Brain microvascular endothelial cell (primary cell): ENCODE measurements at places on chromosomes 2 and 18.

DNA sequence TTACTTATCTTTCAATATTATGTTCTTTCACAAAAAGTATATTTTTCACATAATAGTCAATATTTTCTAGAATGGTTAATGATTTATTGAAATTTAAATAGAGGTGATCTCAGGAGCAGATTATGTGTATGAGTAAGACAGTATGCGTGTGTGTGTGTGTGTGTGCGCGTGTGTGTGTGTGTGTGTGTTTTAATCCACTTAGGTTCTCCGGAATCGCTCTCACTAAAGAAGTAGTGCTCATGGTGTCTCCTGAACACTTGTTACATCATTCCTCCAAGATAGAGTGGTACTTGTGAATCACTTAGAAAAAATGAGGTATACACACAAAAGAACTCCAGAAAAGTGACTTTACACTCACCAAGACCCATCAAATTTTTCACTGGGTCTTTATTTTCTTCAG is 91.0 kb upstream of the KCNH7 start:
- no peak for DNase-seq

DNA sequence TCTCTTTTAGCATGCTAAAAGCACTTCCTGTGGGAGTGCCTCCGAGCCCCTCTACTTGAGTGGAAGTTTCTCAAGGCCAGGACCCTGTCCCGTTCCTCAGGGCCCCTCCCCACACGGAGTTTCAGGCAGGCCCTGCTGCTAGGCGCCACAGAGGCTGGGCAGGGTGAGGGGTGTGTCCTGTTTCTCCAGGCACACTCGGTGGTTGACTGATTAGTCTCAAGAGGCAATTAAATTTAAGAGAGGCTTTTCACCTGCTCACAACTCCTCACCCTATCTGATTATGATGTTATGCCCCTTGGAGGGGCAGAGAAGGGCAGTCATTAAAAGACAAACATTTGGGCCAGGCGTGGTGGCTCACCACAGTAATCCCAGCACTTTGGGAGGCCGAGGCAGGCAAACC is 160.8 kb upstream of the HAAO start:
- no peak for DNase-seq

- DNase-seq = no peak
Observed at GRCh38 chr2:40690525-40690924, 238.6 kb upstream of the SLC8A1 start.

DNA sequence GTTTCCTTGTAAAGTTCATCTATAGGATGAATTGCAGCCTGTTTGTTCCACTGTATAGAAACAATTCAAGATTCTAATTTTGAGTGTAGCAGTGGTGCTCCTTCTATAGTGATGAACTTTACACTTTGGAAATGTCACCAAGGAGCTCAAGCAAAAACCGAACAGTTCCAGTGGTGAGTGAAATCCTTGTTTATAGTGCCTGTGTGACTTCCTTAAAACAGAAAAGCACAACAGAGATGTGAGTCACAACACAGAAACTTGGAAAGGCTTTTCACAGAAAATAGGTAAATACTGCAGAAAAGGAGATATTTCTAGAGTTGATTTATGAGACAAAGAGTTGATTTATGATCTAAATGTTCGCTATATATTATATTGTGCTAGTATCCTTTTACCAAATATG is 482.0 kb downstream of the PTPRM start:
- no peak for DNase-seq

DNA sequence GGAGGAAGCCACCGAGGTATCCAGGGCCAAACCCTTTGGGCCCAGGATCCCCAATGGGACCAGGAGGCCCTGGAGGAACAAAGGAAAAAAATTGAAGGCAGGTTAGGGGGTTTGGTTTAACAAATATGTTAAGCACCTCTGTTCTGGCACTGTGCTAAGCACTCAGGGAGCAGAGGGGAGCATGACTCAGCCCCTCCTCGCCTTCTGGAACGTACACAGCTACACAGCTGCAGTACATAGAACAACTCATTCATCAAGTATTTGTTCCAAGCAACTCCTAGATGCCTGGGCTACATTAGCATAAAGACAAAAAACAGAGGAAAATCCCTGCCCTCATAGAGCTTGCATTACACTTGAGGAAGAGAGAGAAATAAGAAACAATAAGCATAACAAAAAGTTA is 153.6 kb downstream of the COL4A4 start:
- DNase-seq = peak; percentile 29

- DNase-seq = no peak
Observed at GRCh38 chr2:198471291-198471690, 666.9 kb downstream of the PLCL1 start.

DNA sequence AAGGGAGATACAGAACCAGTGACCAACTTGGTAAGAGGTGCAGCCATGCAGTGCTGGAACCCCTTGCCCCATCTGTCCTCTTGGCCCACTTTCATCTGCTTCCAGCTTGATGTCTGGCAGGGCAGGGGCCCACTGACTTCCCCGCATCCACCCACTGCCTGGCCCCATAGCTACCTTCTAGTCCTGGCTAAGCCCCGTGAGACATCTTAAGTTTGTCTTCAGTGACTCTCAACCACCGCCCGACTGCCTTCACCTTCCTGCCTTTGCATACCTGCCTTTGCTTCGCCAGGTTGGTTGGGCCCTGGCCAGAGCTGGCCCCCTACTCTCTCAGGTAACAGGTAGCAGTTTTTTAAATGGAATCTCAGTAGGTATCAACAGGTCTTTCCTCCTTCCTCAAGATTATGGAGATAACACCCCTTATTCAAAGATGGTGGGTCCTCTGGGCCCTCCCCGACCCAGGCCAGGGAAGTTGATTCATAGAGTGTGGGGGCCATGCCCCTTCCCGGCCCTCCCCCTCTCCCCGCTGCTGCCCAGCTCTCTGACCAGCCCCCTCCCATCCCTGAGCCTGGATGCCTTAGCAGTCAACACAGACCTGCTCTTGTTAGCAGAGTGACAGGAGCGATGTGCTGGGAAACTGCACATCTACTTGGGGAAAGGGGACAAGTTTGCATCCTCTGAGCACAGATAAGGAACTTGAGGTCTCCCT is 2.8 kb downstream of the ARID5A start:
- DNase-seq = no peak

DNA sequence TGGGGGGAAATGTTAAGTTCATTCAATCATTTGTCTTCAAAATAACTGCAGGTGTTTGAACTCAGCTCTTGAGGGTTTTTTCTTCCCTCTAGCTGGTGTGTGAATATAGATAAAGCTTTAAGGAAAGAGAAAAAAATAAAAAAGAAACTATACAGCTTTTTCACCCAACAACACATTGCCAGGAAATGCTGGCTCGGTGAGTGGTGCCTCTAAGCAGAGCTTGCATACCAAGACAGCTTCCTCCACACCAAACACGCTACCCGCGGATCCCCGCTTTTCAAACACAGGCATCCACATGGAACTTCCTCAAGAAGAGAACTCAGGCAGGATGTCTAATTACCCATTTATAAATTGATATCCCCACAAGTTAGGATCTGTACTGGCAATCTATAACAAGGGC is 69.8 kb upstream of the TANK start:
- peak; percentile 28 for DNase-seq

GRCh38 chr2:3009005-3009404 is 368.6 kb downstream of the EIPR1 start:
- no peak for DNase-seq

DNA sequence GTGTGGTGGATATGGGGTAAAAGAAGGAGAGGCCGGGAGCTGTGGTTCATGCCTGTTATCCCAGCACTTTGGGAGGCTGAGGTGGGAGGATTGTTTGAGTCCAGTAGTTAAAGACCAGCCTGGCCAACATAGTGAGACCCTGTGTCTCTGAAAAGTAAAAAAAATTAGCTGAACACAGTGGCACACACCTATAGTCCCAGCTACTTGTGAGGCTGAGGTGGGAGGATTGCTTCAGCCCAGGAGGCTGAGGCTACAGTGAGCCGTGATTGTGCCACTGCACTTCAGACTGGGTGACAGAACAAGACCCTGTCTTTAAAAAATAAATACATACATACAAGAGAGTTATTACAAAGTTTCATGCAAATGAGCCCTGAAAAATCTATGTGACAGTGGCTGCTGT is 80.6 kb downstream of the SPTBN1 start:
- no peak for DNase-seq

DNA sequence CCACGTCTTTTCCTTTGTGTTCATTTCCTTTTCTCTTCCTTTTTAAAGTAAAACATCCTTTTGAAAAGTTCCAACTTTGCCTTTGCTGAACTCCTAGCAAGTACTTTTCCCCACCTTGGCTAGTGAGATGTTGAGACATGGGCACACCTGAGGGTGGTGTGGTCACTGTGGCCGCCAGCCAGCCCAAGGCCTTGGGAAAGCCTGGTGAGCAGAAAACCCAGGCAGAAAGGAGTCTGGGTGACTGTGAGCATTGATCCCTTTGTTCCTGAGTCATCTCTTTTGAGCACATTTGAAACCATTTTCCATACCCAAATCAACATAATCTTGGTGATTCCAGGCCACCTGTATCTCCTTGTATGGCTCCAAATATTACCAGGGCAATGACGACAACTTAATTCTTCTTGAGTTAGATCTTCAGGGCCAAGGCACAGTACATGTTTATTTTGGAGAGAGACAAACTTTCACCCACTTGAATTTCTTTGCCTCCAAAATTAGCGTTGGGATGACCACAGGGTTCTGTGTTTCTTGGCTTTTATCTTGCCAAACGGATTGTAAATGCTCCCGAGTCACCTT is 14.5 kb downstream of the EPAS1 start:
- no peak for DNase-seq

DNA sequence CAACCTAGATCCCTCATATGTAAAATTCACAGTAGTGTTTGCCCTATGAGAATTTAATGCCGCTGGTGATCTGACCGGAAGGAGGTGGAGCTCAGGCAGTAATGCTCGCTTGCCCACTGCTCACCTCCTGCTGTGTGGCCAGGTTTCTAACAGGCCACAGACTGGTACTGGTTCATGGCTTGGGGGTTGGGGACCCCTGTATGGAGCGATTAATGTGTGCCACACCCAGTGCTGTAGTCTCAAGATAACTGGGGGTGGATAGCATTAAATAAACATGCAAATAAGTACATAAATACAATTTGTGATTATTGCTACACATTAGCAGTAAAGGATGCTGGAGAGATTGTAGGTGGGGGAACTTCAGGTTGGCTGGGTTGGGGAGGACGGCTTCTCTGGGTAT is 3.2 kb downstream of the GALNT1 start:
- no peak for DNase-seq

GRCh38 chr2:200226451-200227426 is 79.8 kb upstream of the SPATS2L start:
- no peak for DNase-seq

- no peak for DNase-seq
Observed at GRCh38 chr2:220767591-220768255, 804.4 kb downstream of the EPHA4 start.

DNA sequence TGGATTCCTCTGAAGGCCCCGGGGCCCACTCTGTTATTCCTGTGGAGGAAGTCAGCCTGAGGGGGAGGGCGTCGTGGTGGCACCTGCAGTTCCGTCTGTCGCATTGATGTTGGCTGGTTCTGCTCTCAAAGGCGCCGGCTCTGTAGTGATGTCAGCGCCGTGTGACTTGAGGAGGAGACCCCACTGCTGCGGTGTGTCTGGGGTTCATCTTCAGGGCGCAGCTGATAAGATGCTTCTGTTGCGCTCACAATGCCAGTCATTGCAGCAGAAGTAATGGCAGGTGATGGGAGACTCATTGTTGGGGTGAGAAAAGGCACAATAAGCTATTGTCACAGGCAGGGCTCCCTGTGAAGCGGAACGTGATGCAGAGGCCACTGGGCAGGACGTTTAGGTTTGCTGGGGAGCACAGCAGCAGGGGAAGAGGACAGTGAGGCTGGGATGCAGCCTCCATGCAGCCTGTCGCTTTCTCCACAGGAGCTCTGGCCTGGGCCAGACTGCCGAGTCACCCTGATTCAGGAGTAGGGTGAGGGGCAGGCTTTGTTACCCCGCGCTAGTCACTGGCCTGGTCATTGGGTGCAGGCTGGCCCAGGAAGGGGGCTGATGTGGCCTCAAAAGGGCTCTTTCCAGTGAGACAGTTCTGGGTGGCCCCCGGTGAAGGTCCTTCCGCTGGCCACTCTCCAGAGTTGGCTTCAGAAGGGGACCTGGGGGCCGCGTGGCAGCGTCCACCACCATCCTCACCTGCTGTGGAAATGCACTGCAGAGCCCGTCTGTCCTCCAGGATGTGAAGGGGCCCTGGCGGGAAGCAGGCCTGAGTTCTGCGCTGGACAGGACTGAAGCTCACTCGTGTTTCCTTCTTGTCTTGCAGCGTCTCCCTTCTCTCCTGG is 42.9 kb downstream of the SH3BP4 start:
- no peak for DNase-seq
